ENCODE measurements at places on chromosomes 1 and 21.

- no peak for DNase-seq
These were observed 96.9 kb downstream of the GRIK3 start for GRCh38 chr1:36937371-36937770.

DNA sequence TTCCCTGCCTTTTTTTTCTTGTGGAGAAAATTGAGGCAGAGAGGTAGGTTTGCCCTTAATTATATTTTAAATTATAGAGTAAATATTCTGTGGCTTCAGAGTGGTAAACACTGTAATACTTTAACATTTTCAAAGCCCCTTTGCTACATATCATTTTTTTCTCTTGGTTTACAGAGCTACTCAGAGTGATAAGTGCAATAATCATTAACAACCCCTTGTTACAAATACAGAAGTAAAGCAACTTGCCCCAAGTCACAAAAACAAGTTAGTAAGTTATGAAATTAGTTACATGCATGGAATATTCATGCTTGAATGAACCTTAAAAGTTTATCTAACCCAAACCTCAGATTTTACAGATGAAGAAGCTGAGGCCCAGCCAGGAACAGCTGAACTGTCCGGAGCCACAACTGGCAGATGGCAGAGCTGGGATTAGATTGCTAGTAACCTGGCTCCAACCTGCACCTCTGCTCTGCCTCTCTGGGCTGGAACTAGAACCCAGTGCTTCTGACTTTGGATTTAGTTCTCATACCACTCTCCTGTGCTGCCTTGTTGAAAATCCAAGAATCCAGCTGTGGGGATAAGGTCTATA lies 48.7 kb downstream of the TNN start:
- no peak for DNase-seq

DNA sequence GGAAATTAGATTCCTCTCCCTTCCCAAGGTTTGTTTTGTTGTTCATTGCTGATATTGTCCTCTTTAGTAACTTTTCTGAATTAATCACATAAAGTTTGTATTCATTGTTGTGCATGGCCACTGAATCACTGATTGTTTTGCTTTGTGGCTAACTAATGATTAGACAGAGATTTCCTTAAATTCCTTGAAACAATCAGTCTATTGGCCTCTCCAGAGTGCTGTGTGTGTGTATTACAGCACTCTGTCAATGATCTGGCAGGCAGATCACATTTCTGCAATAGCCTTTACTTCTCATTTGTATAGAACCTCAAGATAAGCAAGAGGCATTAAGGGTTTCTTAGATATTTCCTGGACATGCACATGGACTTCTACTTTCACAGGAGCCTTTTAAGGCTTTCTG lies 78.6 kb downstream of the DUSP10 start:
- DNase-seq = no peak

GRCh38 chr1:32652244-32652962 lies 1.4 kb downstream of the RBBP4 start:
- DNase-seq = no peak

DNA sequence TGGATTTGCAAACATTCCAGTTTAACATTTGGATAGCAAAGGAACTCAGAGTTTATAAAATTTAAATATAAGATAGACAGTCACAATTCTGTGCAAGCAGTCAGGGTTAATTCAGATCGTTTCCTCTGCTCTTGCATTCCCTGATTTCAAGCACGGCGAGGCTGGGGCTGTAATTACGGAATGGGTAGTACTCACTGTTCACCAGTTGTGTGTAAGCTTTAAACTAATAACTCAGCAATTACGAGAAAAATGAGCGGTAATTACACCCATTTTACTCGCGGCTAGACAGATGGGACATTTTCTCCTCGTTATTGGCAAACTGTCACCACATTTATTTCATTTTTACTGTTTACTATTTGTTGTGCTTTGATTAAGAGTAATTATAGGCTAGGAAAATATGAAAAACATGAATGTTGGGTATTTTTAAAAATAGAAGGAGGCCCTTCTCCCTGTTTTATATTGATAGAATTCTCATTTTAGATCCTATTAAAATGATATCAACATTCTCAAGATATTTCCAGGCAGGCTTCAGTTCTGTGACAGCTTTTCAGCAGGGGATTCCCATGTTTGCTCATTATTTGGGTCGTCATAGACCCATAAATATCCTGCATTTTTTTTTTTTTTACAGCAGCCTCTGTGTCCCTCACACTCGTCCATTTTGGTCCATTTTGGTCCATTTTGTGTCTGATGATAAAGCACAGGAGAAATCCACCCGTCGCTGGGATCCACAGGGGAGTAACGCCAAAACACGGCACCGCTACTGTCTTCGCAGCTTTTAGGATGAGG lies 208.3 kb downstream of the DSCAM start:
- peak; percentile 88 for DNase-seq

- no peak for DNase-seq
These were observed 283.3 kb downstream of the CAMTA1 start for GRCh38 chr1:7068552-7068951.

GRCh38 chr1:95096218-95096841 lies 20.8 kb upstream of the TLCD4 start:
- no peak for DNase-seq

- DNase-seq = no peak
These were observed 79.9 kb upstream of the PLPPR5 start for GRCh38 chr1:99084562-99084961.

Data from NCI-H1930 (cell line).